ENCODE measurements at places on chromosomes 7 and 10.

DNA sequence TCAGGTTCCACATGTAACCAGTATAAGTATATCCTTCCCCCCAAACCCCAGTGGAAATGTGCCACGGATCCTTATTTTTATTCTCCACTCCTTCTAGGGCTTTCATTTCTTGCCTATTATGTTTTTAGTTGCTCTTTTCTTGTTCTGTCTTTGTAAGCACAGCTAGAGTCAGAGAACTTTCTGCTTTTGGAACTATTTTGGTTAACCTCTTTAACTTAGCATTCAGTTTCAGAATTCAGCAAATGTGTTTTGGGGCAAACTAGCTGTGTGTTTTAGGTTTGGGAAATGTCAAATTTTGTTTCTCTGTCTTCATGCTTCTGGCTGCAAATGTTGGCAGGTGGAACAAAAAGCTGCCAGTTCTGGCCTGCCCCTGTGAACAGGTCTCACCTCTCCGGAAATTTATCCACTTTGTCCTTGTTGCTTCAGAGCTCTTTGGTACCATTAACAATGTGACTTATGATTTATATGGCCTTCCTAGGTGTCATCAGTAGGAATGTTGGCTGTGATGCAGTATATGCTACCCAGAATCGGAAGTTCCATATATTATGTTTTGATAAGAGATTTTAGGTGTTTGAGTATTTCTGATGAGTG, 156.1 kb downstream of the ADK start:
- no peak for DNase-seq

DNA sequence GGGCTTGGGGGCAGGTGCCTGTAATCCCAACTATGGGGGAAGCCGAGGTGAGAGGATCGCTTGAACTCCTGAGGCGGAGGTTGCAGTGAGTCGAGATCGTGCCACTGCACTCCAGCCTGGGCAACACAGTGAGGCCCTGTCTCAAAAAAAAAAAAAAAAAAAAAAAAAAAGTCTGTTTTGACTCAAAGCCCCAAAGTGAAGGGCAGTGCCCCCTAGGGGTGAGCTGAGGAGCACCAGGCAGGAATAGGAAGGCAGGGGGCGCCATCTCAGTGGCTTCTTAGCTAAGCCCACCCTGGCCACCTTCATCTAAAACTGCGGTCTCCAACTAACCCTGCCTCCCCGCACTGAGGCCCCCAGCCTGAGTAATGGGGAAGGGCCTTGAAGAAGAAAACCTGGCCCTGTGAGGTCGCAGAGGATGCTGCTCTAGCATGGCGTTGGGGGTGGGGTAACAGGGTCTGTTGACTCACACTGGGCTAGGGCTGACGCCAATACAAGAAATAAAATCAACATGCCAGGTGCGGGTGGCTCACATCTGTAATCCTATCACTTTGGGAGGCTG, 9.8 kb downstream of the PODXL start:
- DNase-seq: peak; percentile 31

GRCh38 chr7:41890631-41891274, 187.9 kb upstream of the INHBA start:
- no peak for DNase-seq

- no peak for DNase-seq
Measured at GRCh38 chr10:103842605-103843004, 12.8 kb downstream of the SH3PXD2A start.

GRCh38 chr7:156580036-156580435, 60.5 kb upstream of the RNF32 start:
- DNase-seq: no peak

GRCh38 chr10:22752272-22752889, 38.0 kb upstream of the PIP4K2A start:
- DNase-seq: no peak

DNA sequence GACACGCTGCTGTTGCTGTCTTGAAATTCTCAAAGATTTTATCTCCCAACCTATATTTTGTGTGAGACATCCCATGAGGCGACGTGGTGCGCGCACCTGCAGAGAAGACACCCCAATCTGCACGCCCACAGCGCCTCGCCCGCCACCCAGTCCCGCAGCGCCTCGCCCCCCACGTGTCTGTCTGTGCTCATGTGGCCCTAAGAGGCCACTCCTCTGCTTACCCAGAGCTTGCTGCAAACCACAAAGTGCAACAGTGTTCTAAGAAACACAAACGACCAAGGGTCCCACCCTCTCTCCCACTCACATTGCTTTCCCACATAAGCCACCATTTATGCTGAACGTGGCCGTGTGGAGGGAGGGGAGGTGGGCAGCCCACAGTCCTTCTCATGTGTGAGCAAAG, 287.2 kb downstream of the PTPRN2 start:
- DNase-seq: no peak

DNA sequence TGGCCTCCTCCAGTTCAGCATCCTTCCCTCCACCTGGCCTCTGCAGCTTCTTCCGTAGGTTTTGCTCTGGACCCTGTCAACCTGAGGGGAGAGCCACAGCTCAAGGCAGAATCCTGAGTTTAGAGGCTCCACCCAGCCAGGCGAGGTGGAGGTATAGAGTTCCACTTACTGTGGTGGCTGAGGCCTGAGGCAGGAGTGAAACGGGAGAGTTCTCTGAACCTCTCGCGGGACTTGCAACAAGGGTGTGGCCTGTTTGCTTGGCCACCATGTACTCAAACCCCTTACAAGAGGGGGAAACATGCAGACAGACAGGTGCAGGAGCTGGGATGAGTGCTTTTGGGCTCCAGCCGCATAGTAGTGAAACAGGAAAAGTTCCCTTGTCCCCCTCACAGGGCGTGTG, 154.0 kb upstream of the C7orf33 start:
- no peak for DNase-seq

- DNase-seq: no peak
Measured at GRCh38 chr10:14698111-14698828, 76.4 kb downstream of the FAM107B start.
